ENCODE measurements at places on chromosomes 13 and 19. TPM values are rescaled to one million over a fixed set of nuclear protein-coding genes. Genes with fewer than 3 reads are reported as not detected.
A peak's percentile ranks its signal among the peaks of the same experiment; 100 is the strongest.

- DNase-seq: peak; percentile 82
These were observed 169.3 kb downstream of the DCT start for GRCh38 chr13:94309997-94310855.

GRCh38 chr13:26500618-26501320 is 56.7 kb upstream of the WASF3 start:
- DNase-seq: no peak

- DNase-seq: peak; percentile 59
These were observed 101.2 kb upstream of the TEX29 start for GRCh38 chr13:111219280-111219679.

DNA sequence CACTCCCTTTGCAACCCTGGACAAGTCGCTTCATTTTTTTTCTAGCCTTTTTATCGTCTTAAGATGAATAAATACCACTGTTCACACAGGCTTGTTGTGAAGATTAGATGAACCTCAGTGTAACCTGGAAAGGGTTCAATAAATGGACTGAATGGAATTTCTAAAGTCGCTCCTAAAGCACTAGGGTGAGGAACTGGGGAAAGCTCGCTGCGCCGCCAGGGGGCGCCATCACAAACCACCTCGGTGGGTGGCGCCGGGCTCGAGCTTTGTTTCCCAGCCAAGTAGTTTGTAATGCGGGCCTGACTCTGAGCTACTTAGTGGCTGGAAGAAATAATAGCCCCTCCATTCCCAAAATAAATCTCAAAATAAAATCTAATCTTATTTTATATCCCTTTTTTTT is 2.2 kb upstream of the CEACAM6 start:
- DNase-seq: peak; percentile 8

Gene ZNF626
- 2.1 TPM for total RNA-seq

Gene MEF2B
- total RNA-seq: 0.51 TPM

Gene ZNF726
- total RNA-seq: 3.5 TPM

DNA sequence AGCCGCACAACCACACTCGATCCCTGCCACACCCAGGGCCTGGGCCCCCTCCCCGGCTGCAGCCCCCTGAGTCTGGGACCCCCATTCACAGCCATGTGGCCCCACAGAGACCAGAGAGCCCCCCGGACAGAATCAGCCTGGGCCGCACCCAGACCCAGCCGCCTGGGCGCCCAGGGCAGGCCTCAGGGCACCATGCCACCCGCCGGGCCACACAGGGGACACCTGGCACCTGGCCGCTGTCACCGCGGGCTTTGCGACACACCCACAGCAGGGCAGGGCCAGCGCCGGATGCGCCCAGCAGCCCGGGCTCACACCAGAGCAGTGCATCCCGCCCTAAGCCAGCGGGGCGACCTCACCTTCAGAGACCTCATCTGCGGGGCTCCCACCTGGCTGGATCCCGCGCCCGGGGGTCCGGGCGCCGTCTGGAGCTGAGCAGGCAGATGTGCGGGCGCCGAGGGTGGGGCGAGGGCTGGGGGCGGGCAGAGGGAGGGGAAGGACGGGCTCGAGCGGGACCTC is 443 bp downstream of the TBXA2R start:
- no peak for DNase-seq

GRCh38 chr13:100658363-100658762 is 16.2 kb downstream of the TMTC4 start:
- no peak for DNase-seq

Gene RXFP2
- not detected for total RNA-seq

- peak; percentile 48 for DNase-seq
These were observed 11.9 kb upstream of the FRY start for GRCh38 chr13:32019612-32020233.

DNA sequence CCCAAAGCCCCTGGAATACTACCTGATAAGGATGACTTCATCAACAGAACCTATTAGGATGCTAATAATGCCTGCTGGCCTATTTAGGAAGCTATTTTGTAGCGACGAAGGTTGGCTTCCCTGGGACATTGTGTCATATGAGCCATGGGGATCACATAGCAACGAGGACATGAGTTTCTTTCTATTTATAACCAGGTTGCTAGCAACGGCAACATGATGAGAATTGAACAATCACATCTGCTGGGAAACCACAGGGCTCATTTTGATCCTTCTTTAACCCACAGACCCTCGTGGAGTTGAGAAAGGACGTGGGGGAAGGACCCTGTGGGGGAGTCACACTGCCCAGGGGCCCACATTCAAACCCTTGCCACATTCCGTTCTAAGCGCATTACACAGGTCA is 172.2 kb downstream of the COL4A1 start:
- DNase-seq: no peak

Gene LCP1
- not detected for total RNA-seq

DNA sequence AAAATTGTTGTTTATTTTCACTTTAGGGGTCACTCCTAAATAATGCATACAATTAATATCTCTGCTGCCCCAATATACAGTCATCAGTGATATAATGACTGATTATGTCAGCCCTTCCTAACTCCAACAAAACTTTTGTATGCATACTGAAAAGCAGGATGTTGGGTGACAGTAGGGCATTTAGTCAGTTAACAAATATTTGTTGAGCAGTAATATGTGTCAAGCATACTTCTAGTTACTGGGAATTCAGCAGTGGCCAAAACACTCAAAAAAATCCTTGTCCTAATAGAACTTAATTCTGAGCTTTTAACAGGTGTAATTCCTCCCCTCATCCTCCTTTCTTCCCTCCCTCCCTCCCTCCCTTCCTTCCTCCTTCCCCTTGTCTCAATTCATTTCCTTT is 560.7 kb upstream of the KLHL1 start:
- no peak for DNase-seq

Gene IZUMO2
- total RNA-seq: not detected

DNA sequence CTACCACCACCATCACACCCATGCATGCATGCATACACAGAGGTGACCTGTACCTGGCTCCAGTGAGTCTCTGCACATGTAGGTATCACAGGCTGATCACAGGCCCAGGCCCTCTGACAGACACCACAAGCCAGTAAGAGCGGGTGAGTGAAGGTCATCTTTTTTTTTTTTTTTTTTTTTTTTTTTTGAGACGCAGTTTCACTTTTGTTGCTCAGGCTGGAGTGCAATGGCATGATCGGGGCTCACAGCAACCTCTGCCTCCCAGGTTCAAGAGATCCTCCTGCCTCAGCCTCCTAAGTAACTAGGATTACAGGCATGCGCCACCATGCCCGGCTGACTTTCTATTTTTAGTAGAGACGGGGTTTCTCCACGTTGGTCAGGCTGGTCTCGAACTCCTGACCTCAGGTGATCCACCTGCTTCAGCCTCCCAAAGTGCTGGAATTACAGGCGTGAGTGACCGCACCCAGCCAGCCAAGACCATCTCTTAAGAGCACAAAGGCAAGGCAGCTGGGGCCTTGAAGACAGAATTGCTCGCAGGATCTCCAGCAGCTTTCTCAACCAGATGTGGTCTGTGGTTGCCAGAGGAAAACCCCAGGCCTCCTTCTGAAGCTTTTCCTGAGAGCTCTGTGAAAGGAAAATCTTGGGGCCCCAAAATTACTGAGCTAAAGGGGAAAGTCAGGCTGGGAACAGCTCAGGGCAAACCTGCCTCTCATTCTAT is 3.2 kb upstream of the NKG7 start:
- DNase-seq: no peak

DNA sequence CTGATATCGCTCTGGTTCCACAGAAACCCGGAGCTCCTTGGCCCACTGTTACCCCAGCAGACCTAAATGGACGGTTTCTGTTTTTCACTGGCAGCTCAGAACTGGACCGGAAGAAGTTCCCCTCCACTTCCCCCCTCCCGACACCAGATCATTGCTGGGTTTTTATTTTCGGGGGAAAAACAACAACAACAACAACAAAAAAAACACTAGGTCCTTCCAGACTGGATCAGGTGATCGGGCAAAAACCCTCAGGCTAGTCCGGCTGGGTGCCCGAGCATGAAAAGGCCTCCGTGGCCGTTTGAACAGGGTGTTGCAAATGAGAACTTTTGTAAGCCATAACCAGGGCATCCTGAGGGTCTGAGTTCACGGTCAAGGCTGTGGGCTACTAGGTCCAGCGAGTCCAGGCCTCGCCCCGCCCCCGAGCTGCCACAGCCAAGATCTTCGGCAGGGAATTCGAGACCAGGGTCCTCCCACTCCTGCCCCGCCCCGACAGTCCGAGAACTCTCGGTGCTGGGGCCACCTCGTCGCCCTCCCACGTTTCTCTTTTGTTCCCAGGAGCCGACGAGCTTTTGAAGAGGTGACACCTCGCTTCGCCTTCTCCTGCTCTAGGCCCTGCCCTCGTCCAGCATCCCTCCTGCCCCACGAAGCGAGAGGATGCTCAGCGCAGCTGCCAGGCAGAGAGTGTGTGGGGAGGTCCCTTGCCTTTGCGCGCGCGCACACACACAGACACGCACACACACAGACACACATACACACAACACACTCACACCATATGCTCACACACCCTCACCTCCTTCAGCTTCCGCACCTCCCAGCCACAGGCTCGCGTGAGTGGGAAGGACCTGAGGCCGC is 8.8 kb downstream of the ZIC2 start:
- DNase-seq: no peak

GRCh38 chr13:107883561-107884175 is 331.7 kb downstream of the LIG4 start:
- no peak for DNase-seq

Gene CNMD
- not detected for total RNA-seq

DNA sequence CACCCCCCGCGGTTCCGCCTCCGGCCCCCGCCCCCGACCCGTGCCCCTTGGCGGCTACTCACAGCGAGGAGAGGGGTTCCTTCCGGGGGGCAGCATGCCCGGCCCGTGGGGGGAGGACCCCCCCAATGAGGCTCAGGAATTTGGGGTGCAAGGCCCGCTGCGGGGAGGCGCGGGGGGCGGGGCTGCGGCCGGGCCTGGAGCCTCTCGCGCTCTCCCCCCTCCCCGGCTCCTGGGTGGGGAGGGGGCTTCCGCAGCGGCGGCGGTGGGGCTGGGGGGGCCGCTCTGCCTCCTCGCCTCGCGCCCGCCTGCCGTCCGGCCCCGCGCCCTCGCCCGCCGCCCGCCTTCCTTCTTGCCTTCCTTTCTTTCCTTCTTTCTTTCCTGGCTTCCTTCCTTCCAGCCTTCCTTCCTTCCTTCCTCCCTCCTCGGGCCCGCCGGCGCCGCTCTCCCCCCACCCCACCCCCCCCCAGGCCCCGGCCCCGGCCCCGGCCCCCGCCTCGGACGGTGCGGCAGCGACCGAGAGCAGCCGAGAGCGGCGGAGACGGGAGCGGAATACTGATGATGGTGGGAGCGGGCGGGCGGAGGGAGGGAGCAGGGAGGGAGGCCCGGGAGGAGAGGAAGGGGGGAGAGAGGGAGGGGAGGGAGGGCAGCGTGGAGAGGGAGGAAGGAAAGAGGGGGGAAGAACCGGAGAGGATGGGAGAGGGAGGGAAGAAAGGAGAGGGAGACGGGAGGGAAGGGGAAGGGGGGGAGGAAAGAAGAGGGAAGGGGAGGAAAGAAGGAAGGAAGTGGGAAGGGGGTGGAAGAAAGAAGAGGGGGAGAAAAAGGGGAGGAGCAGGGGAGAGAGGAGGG is at the start of gene LRRC4B:
LRRC4B (minus strand) TSS at position 554 of the 846 bp plus-strand sequence. CDS start 19,597 bp downstream, outside the sequence.
- no peak for DNase-seq

- DNase-seq: no peak
These were observed 8.1 kb downstream of the NKPD1 start for GRCh38 chr19:45152504-45153338.

GRCh38 chr13:87778128-87778527 is 107.0 kb downstream of the SLITRK5 start:
- no peak for DNase-seq

Gene MAB21L1
- total RNA-seq: 44.0 TPM

Gene COL4A1
- total RNA-seq: 137 TPM

GRCh38 chr19:313169-313987 is 22.2 kb upstream of the PLPP2 start:
- DNase-seq: no peak

GRCh38 chr19:14164724-14165493 is 28.5 kb upstream of the ASF1B start:
- DNase-seq: no peak

- no peak for DNase-seq
These were observed 73.0 kb upstream of the OXGR1 start for GRCh38 chr13:97067017-97067895.

GRCh38 chr19:54105796-54106195 is 3.1 kb downstream of the NDUFA3 start:
- no peak for DNase-seq

Gene KLK14
- not detected for total RNA-seq

GRCh38 chr13:19766591-19766990 is 16.2 kb downstream of the PSPC1 start:
- DNase-seq: no peak

Gene HDGFL2
- 77.3 TPM for total RNA-seq

Gene ERF
- total RNA-seq: 87.9 TPM

GRCh38 chr13:27259831-27260230 is 8.5 kb downstream of the RPL21 start:
- DNase-seq: no peak

Gene ZNF763
- total RNA-seq: 1.1 TPM

DNA sequence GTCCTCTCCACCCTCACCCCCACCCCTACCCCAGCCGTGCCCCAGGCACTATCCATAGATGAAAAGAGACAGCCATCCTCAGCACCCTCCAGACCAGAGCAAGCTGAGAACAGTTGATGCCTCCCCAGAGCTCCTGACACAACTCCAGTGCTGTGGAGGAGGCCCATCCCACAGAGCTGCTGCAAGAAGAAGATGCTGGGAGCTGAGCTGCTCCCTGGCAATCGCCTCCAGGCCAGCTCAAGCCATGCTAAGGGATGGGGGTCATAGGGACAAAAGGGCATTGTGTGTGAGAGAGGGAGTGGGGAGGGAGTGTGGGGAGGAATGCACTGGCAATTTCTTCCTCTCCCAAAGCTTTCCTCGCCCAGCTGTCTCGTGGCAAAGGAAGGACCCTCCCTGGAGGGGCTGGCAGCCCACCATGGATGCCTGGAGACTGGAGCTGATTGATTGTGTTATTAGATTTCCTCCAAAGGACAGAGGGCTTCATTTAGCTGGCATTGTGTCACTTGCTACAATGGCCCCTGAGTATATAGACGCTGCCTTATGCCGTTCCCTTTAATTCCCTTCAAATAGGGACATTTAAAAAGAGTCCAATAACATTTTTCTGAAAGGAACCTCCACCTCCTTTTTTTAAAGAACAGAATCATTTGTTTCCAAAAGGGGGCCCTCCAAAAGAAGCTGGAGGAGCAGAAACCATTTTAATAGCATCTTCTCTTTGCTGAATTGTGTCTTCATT is 476.4 kb downstream of the FOXO1 start:
- no peak for DNase-seq

Gene NOTCH3
- total RNA-seq: 14.9 TPM

DNA sequence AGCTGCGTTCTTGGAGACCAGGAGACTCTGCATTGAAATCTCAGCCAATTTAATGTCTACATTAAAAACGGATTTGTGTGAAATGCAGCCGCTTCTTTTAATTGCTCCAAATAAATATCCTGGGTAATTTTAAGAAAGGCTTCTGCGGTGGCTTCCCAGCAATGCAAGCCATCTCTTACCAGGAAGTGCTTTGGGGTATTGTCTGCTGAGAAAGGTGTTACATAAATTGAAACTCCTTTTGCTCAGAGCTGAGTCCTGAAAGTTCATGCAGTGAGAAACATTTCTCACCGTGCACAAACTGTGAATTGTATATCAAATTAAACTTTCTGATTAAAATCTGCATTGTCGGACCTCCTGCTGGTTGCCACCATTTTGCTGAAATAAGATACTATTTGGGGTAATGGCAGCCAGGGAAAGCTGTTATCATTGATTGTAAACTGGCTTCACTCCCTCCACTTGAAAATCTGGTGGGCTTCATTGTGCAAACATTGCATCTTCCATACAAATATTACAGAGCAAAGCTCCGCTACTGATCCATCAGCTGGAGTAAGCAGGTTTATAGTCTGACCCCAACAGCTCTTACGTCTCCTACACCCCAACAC is 59.5 kb downstream of the ZIC5 start:
- no peak for DNase-seq

GRCh38 chr13:113531041-113531873 is 40.7 kb upstream of the DCUN1D2 start:
- DNase-seq: no peak

All from HFFc6 (cell line).